ENCODE measurements at places on chromosomes 1 and 21.

DNA sequence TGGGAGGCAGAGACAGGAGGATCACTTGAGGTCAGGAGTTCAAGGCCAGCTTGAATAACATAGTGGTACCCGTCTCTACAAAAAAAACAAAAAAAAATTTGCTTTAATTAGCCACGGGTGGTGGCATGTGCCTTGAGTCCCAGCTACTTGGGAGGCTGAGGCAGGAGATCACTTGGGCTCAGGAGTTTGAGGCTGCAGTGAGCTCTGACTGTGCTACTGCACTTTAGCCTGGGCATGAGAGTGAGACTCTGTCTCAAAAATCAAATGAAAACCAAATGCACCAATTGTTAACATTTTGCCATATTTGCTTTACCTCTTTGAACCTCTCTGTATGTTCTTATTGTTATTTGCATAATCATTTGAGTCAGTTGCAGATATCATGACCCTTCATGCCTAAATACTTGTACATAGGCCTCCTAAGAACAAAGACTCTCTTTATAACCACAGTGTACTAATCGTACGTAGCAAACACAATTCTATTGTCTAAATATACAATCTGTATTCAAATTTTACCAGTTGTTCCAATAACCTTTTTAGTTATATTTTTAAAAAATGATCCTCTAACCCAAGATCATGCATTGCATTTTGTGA, 8.5 kb upstream of the NID1 start:
- DNase-seq, result peak; percentile 37

- DNase-seq, result no peak
Measured at GRCh38 chr1:39690794-39691382, 345 bp downstream of the HPCAL4 start.

DNA sequence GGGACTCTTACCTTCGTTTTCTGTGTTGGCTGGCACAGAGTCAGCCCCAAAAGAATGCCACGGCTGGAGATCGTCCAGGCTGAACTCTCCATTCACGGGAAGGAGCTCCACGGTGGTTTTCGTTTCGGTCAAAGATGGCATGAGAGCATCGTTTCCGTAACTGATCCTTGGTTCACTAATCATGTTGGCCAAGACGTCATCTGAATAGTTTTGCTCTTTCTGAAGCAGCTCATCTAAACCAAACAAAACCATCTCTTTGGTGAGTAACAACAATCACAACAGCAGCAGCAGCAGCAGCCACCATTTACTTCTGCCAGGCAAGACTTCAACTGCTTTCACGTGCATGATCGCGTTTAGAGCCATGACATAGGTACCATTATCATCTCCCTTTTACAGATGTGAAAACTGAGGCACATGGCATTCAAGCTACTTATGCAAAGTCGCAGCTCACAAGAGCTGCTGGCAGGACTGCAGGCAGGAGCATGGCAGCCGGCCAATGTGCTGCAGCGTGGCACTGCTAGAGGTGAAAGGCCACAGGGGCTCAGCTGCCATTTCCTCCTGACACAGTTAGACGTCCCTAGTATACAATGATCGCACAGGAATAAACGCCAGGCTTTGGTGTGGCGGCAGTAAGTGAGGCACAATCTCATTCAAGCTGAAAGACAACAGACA, 177.1 kb downstream of the GABPA start:
- no peak for DNase-seq

- no peak for DNase-seq
Measured at GRCh38 chr1:178397678-178398077, 99.1 kb downstream of the CLEC20A start.

DNA sequence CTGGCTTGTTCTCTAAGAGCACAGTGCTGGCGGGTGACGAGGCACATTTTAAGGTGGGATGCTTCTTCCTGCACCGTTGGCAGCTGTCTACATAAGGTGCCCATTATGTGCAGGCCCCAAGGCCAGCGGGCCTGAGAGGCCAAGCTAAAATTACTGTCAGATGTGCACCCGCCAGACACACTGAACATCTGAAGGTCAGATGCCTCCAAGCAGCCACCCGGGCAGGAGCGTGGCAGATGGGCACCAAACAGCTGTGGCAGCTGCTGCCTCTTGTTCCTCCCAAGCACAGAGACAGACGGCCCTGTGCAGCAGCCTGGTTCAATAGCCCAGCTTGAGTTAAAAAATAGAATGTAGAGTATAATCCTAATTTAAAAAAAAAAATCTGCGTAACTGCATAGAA, 211.9 kb upstream of the EDN2 start:
- DNase-seq, result no peak

DNA sequence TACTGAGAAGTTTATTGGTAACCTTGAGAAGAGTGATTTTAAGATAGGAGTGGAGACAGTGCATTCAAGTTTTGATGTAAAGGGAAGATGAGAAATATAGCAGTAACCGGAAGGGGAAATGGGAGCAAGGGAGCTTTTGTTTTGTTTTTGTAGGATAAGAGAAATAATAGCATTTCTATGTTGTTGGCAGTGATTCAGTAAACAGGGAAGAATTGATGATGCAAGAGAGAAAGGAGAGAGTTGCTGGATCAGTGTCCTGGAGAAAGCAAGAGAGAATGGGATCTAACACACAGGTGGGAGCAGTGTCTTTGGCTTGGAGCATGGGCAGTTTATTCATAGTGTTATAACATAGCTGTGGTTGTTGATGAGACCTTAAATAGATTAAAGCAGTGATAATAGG, 56.4 kb downstream of the OSBPL9 start:
- no peak for DNase-seq

GRCh38 chr1:215793180-215793579, 226.1 kb downstream of the KCTD3 start:
- peak; percentile 37 for DNase-seq

- DNase-seq, result no peak
Measured at GRCh38 chr1:165451691-165452090, 6.8 kb upstream of the RXRG start.

DNA sequence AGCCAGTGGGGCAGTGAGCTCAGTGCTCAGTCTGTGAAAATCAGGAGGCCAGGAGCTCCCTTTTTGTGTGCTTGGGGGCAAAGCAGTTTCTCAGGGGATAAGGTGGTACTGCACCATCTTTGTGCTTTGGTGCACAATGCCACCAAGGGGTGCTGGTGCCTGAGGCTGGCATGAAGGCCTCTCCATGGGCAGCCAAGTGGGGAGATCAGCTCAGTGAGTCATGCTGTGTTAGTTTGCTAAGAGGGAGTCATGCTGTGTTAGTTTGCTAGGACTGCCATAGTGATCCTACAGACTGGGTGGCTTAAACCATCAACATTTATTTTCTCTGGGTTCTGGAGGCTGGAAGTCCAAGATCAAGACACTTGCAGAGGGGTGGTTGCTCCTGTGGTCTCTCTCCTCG, 428.1 kb downstream of the PRDM2 start:
- DNase-seq, result no peak

DNA sequence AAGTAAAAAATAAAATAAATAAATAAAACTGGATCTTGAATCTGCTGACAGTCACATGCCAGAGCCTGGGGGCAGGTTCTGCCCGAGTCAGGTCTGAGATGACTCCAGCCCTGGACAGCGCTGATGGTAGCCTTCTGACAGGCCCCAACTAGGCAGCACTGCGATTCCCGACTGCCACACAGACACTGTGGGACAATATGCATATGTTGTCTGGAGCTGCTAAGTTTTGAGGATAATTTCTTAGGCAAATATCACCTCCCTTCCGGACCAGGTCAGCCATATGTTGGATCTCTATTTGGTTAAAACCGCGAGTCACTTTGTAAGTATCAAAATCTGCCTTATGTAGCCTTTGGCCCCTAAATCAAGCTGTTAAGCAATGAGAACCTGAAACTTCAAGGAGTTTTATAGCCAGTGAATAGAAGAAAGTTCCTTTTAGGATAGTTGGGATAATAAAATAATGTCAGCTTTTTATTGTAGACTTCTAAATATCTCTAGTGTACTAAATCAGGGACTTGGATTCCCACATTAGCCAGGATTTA, 20.8 kb upstream of the TRIM17 start:
- DNase-seq, result no peak

DNA sequence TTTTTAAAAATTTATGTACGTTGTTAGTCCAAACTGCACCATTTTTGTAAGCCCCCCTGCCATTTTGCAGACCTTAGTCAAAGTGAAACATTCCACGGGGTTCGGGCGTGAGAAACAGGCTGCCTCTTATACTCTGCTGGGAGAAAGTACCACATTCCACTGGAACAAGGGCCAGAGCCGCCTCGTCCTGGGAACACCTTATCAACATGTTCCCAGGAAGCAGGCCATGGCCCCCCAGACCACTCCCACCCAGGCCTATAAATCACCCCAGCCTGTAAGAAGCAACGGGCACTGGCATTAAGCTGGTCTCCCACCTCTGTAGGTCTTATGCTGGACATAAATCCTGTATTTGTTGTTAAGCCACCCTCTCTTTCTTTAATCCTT, 854 bp upstream of the ZRANB2 start:
- no peak for DNase-seq
